ENCODE measurements at places on chromosomes 16 and 17.

DNA sequence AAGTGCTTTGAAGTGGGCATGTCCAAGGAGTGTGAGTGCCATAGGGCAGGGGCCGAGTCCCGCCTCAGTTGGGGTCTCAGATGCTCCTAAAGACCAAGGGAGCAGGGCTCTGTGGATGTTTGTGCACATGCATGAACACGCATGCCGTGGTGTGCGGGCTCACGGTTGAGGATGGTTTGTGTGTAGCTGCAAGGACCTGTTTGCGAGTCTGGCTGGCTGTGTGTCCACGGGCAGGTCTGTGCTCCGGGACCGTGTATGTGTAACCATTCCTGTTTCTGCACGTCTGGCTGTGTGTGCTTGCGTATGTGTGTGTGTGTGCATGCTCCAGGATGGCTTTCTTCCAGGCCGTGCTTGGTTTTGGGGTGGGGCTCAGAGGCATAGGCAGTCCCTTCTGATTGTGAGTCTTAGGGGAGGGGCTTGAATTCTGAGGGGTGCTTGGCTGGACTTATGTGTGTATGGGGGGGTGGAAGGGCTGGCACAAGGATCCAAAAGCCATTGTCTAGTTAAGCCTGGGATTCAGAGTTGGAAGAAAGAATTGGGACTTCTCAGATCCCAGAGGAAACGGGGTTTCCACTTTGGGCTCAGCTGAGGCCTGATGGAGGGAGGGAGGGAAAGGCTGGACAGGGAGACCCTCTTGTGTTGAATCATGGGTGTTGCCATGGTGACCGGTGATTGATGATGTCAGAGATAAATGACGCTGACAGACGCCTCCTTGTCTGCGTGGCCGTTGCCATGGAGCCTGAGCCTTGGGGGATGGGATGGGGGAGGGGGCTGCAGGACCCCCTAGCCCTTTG is 14.4 kb downstream of the GJD3 start:
- DNase-seq: no peak

- peak; percentile 61 for DNase-seq
These were observed 7.4 kb downstream of the PRCD start for GRCh38 chr17:76547183-76547641.

GRCh38 chr17:62860962-62861873 is 53.1 kb upstream of the MARCHF10 start:
- DNase-seq: no peak

- peak; percentile 78 for DNase-seq
These were observed 20.4 kb upstream of the WDR45B start for GRCh38 chr17:82668631-82669099.

GRCh38 chr16:23006380-23006779 is 142.9 kb downstream of the USP31 start:
- DNase-seq: no peak

DNA sequence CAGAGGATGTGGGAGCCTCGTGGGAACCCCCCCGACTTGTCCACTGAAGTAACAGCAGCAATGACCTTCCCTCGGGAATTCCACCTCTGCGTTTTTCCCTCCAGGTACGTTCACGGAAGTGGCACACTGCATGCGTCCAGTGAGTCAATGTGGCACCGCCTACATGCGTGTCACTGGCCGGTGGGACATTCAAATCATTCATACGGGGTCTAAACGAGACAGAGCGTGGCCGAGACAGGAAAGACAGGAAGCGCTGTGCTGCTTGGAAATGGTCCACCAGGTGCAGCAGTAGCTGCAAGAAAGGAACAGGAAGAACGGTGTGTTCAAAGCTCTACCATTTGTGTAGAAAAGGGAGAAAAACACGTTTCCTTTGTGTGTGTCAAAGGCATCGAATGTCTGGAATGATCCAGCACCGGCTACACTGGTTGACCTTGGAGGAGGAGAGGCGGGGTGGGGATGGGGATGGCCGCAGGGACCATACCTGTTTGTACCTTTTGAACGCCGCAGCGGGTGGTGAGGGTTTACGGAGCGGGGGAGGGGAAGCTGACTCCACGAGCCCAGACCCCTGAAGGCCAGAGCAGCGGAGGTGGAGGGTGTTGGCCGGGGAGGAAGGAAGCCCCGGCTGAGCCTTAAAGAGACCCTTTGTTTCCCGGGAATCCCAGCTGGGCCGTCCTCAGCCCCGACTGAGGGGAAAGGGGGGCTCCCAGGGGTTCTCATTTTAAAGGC is 1.7 kb upstream of the PGAP6 start:
- no peak for DNase-seq

DNA sequence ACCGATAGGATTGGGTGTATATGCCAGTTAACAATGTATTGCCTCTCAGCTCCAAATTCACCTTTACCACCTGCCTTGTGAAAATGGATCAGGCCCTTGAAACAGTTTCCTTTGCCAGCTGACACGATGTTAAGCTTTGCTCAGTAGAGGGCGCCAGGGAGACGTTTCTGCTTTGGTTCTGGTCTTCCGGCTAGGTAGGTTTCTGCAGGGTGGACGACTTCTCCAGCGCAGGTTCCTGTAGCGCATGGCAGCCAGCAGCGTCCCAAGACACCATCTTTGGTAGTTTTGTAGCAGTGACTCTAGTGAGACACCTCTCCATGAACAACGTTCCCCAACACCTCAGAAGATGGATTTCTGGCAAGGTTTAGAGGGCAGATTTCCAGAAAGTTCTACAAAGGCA is 24.0 kb downstream of the SYCE1L start:
- no peak for DNase-seq

DNA sequence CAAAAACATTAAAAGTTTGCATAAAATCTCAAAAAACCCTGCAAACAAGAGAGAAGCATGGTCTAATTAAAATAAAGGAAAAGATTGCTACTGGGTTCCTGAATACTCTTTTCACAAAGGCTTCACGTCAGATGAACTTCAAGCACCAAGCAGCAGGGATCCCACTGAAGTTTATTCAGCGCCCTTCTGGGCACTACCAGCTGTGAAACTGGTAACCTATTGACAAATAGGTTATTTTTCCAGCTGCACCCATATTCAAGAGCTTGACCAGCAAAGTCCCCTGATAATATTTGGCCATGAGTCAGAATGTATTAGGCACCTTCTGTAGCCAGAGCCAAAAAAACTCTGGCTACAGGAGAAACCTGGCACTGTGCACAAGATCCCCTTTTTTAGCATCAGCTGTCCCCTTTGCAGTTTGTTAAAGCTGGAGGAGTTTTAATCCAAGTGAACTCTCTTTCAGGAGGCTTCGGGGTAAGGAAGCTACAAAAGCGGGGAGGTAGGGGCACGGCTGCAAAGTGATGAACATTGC is 60.3 kb downstream of the GRIN2A start:
- no peak for DNase-seq

DNA sequence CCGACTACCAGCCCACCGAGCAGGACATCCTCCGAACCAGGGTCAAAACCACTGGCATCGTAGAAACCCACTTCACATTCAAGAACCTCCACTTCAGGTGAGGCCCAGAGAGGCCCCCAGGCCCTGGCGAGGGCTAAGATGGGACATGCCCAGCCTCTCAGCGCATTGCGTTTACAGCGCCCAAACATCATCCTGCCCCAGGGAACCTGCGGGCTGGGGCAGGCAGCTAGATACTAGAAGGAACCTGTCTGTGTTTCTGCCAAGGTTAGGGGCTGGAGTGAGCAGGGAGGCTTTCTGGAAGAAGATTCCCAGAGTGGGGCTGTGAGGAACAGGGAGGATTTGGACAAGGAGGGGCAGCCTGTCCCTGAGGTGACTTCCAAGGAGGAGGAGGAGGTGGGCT is 90.6 kb downstream of the AMFR start:
- DNase-seq: no peak

GRCh38 chr16:82655720-82656490 is 29.1 kb downstream of the CDH13 start:
- no peak for DNase-seq

DNA sequence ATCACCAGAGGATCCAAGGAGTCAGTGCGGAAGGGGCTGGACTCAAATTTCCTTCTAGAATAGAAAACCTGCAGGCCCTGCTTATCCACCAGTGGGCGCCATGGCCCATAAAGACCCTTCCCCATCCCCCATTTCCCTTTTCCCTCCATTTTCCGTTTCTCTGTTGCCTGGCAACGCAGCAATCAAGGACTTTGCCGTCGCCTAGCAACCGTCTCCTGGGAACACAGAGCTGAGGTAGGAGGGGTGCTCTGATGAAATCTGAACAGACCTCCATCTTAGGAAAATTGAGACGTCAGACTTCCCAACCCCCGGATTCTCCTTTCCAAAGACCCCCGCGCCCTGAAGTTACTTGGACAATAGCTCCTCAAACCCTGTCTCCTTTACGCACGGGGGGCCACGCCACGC is 5.7 kb downstream of the DLG4 start:
- no peak for DNase-seq

DNA sequence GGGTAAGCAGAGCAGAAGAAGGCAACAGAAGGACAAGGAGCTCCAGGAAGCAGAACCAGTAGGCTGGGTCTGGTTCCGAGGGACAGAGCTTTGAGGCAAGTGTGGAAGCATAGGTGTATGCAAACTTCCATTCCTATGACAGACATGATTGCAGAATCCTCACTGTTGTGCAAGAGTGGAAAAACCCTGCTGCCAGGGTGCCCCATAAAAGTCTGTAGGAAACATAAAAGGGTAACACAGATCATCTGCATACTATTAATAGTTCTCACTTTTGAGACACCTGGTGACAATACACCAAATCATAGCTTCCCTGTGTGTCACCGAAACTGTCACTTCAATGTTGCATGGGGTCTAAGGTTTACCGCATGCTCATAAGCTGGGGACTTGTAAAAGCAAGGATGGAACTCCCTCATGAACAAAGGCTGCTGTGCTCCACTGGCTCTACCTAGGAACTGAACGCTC is 39.7 kb downstream of the ARHGAP17 start:
- DNase-seq: no peak

- DNase-seq: no peak
These were observed 6.8 kb downstream of the SLC6A2 start for GRCh38 chr16:55662644-55663031.

Measured in hippocampal formation (tissue), 2 donors.